GM04503 (cell line): ENCODE measurements at places on chromosomes 3 and 15.

DNA sequence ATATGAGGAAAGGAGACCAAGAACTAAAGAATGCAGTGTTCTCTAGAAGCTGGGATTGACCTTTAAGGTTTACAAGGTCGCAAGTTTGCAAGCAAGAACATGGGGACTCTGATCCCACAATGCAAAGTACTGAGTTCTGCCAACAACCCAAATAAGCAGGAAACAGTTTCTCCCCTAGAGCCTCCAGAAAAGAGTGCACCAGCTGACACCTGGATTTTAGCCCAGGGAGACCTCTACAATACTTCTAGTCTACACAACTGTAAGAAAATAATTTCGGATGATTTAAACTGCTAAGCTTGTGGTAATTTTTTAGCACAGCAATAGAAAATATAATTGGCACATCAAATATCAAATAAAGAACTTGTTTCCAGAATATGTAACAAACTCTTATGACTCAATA, 46.4 kb downstream of the EHHADH start:
- no peak for DNase-seq

DNA sequence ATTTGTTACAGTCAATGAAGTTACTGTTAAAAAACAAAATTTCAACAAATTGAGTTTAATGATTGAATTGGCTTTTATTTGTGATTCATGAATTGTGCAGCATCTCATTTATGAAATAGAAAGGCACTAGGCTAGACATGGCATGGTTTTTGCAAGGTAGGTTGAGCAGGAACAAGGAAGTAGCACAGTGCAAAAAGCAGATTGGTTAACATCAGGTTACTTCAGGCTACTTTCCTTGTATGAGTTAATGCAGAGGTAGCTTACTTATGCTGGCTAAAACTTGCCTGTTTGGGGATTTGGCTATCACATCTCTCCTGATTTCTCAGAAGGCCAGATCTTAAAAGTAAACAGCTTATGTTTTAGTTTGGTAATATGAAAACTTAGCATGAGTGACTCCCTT, 23.0 kb upstream of the SV2B start:
- DNase-seq: no peak

DNA sequence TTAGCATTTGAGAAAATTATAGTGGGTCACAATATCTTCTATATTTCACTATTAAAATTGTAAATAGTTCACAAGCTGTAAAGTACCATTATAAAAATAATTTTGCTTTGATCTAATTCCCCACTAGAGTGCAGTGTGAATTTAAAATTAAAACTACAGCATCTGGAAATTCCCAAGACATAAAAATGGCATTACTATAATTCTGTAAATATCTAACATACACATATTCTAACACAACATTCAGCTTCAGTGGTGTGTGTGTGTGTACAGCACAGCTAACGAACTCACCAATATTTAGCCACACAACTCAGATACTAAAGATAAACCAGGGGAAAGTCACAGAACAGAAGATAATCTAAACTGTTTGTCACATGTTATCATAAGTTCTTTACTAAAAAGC, 424.9 kb upstream of the ZNF385D start:
- DNase-seq: no peak

GRCh38 chr15:89646416-89647141, 8.7 kb downstream of the KIF7 start:
- no peak for DNase-seq

DNA sequence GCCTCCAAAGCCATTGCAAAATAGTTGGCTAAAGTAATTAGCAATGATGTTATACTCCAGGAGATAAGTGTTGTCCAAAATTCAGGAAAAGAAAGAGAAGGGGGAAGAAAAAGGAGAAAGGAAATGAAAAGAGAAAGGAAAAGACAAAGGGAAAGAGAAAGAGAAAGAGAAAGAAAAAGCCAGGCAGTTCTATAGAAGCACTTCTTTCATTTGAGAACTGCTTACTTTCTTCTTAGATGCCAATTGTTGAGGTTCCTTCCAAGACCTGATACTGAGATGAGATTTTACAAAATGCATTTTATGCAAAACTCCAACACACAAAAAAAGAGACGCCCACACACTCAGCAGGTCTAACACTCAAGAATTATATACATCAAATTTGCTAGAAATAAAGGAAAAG, 298.4 kb downstream of the KCNH8 start:
- no peak for DNase-seq

DNA sequence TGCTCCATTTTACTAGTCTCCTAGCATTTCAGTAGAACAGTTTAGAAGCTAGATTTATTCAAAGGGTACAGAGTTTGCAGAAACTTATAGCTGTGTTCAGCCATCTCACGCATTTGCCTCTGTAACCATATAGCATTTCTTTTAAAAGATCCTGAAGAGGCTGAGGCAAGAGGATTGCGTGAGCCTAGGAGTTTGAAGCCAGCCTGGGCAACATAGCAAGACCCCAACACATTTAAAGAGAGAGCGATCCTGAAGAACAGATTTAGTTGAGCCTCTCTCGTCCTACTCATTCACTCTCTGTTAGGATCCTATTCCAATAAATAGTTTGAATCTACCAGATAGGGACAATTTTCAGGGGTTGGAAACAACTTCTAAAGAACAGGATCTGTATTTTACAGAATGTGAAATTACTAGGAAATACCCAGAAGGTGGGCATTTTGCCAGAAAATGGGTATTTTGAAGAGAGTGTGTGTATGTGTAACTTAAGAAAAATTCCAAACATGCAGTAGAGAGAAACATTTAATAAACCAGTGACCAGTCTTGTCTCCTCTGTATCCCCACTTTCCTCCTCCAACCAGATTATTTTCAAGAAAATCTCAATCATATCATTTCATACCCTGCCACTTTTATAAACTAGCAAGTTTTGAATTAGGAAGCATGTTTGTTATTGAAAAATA, 4.5 kb downstream of the EIF3J start:
- peak; percentile 42 for DNase-seq

- peak; percentile 25 for DNase-seq
Observed at GRCh38 chr3:122679085-122679881, 1.4 kb upstream of the PARP14 start.

- DNase-seq: no peak
Observed at GRCh38 chr3:45783667-45784066, 12.7 kb downstream of the SLC6A20 start.

- no peak for DNase-seq
Observed at GRCh38 chr3:179825527-179826246, 172.8 kb downstream of the USP13 start.

- no peak for DNase-seq
Observed at GRCh38 chr3:176969066-176969465, 228.2 kb downstream of the TBL1XR1 start.

DNA sequence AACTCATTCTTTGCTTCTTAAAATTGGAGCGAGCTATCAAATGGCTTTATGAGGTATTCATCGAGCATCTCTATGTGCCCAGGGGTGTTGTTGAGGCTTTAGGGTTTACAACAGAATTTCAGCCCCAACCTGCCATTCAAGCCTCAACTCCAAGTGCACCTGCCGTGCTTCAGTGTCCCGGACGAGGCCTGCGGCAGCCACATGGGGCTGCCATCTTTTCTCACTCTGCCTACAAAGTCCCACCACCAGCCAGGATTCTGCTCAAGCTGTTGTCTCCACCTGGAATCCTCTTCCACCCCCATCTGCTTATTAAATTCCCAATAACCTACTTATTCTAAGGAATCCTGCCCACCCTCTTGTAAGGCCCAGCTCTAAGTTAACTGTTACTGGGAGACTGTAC, 242.4 kb downstream of the OPA1 start:
- no peak for DNase-seq

DNA sequence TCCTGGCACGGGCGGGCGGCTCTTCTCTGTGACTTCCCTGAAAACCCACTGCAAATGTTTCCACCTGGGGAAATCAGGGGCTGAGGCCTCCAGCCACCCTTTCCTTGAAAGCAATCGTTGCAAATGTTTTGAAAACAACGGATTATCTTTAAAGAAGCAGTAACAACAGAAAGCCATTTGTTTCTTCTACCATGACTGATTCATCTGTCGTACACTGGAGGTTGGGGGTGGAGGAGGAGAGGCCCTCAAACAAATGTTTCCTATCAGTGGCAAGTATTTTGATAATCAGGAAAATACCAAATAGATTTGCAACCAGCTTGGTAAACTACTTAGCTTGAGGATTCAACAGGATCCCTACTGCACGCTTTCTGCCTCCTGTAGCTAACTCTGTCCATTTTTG, 114.9 kb downstream of the PDZRN3 start:
- DNase-seq: no peak

DNA sequence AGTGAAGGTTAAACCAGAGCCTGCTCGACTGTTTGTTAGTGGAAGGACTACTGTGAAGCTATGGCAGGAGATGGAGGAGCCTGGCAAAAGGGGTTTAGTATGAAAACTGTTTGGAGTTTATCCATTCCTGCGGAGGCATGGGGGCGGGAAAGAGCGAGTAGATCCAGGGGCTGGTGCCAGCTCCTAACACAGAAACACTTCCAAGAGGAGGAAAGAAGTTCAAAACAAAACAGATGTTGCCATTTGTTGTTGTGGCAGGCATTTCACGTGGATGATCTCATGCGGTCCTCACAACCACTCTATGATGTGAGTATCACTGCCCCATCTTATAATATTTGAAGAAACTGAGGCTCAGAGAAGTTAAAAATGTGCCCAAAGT, 30.7 kb upstream of the KY start:
- no peak for DNase-seq

DNA sequence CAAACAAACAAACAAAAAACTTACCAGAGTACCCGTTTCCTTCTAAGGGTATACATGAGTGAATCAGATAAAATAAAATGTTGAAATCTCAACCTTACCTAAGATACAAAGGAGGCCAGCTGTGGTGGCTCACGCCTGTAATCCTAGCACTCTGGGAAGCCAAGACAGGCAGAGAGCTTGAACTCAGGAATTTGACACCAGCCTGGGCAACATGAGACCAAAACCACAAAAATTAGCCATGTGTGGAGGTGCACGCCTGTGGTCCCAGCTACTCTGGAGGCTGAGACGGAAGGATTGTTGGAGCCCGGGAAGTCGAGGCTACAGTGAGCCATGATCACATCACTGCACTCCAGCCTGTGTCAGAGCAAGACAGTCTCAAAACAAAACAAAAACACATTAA, 11.0 kb upstream of the FAM219B start:
- DNase-seq: no peak

GRCh38 chr3:12934431-12934830, 93.1 kb upstream of the RPL32 start:
- peak; percentile 39 for DNase-seq

DNA sequence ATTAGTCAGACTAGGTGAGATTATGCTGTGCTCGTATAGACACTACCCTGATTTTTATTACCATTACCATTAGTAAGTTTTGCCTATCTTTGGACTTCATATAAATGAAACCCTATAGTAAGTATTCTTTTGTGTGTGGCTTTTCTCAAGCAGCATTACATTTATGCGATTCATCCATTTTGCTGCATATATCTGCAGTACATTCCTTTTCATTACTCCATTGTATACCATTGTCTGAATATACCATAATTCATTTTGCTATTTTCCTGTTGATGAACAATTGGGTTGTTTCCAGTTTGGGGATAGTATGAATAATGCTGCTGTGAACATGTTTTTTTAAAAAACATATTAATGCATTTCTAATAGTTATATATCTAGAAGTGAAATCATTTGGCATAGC, 45.3 kb downstream of the TMEM212 start:
- no peak for DNase-seq

DNA sequence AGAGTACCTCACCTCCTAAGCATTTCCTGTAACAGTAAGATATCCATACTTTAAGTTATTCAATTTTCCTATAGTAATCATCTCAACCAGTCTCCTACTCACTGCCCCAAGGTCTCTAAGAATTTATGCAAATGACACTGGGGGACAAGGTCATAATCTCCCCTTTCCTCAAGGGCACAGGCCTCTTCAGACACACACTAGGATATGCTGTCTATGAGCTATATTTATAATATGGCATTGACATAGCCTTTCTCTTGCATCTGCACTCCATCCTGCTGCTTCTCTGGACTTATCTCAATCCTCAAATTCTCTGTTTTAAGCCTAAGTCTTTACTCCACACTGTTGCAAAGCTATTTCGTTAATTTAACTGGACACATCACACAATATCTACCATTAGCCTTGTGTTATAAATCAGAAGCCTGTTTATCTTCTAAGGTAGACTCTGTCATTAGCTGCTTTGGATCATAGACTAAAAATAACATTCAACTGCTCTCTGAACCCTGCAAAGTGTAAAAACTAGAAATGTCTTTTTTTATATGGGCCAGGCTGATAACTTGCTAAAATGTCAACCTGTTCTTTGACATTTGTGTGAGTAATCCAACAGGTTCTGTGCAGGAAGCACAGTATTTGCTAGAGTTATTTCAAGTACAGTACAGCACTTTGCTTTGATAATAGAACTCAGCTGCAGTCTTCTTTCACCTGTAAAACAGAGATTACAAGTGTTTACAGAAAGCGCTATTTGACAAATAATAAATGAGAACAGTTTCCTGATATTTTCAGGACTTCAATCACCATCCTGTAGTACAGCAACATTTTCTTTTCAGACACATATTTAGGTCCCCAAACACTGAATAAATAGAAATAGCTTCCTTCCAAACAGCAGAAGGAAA, 17.8 kb upstream of the SEC62 start:
- no peak for DNase-seq

DNA sequence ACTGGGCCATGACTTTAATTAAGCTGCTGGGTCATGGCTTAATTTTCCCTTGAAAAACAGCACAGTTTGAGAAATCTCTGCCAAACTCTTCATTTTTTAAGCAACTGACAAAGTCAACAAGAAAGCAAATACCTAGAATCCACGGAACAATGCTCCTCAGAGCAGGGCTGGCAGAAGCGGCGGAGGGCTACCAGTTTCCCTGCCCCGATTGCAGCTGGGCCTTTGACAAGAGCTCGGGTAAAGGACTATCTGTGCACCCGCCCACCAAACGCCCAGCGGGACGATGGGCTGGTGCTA, 1.2 kb downstream of the GOLIM4 start:
- DNase-seq: no peak
